CD4-positive, alpha-beta T cell treated with Interleukin-4 for 4 hours (primary cell): ENCODE measurements at places on chromosomes 12 and 14.

DNA sequence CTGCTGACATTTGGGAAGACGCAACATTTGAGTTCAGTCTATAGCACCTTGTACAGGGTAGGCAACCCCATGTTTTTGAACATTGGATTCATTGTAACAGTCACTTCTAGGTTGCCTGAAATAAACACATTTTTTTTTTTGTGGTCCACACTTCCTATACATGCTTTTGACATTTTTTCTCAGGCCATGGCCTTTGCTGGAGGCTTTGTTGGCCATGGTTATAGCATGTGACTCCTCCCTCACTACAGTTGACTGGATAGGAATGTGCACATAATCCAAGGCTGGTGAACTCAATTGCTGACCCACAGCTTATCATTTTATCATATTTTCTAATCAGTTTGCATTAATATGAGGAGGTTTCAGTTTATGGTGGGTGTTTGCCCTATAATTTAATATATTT lies 60.6 kb downstream of the TMEM117 start:
- DNase-seq = no peak

- DNase-seq = no peak
Measured at GRCh38 chr14:96233661-96234060, 22.3 kb upstream of the BDKRB1 start.

GRCh38 chr14:71166180-71166837 lies 259.1 kb downstream of the PCNX1 start:
- no peak for DNase-seq

DNA sequence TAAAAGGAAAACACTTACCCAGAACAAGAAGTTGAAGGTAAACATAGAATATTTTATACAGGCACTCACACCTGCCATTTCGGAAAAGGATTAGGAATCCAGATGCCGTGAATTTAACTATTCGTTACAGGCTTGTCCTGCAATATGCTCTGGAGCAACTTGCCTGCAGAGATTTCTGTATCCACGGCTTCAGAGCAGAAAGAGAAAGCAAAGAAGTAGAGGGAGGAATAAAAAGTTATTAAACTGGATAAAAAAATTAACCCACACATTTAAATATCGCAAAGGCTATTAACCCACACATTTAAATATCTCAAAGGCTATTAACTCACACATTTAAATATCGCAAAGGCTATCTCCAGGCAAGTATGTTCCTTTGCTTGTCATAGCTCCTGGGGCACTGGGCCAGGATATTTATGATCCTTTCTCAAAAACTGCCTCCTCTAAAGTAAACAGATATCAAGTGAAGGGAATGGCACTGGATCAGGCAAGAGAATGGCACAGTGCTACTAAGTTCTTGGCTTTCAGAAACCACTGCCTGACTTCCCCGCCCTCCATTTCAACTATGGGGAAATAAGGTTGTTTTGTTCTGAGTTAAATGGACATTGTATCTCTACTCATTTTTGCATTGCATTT lies at the start of gene TSPAN8:
Gene TSPAN8, minus strand, starts transcription at position 399 of the 633 bp plus-strand sequence. Its CDS starts 321 bp downstream, at position 78.
- no peak for DNase-seq

DNA sequence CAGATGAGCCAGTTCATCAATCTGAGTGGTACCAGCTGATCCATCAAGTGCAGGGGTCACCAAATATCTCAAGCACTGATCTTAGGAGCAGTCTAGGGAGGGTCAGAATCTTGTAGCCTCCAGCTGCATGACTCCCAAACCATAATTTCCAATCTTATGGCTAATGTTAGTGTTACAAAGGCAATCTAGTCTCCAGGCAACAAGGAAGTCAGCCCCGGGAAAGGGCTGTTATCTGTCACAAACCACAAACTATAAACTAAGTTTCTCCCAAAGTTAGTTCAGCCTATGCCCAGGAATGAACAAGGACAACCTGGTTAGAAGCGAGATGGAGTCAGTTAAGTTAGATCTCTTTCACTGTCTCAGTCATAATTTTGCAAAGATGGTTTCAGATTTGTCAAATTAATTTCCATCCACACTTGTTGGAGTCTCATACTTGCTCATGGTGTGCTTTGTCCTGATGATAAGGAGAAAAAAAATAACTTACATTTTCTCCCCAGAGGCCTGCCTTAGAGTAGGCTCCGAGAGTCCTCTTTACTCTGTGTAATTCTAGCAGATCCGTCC lies 3.9 kb upstream of the ABHD4 start:
- DNase-seq = no peak

DNA sequence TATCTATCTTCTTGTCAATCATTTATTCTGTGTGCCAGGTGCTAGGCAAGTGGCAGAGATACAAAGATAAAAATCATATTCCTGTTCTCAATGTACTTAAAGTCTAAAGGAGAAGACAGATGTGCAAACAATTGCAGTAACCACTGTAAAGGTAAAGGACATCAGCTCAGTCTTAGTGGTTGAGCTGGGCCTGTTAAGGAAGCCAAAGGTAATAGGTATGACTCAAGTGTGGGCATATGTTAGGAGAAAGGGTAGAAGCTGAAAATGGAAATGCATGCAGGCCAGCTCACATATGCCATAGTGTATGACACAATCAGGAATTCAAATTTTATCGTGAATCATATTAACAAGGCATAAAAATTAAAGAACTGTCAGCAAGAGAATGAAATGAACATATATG lies 49.8 kb downstream of the FAR2 start:
- DNase-seq = no peak

GRCh38 chr14:61893371-61893940 lies 131.2 kb downstream of the SNAPC1 start:
- DNase-seq = no peak

- no peak for DNase-seq
Measured at GRCh38 chr12:79156846-79157463, 292.4 kb downstream of the SYT1 start.

DNA sequence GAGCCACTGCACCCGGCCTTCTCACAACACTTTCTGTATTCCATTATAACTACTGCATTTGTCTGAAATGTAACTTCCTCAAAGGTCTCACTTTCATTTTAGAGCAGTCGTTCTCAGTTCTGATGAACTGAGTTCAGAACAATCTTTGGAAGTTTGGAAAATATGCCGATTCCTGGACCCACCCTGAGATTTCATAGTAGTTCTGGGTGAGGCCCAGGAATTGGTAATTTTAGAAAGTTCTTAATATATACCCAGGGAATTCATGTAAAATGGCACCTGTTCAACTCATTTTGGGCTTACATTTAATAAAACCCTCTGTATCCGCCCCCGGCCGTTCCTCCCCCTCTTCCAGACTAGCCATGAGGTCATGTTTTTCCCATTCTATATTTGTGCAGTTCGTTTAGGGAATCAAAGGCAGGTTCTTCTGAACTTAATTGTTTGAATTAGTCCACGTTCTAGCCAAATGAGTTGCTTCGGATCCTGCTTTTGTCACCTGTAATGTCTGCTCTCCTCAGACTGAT lies 5.9 kb downstream of the GSG1 start:
- DNase-seq = no peak

- DNase-seq = no peak
Measured at GRCh38 chr12:88993651-88994050, 358.6 kb downstream of the DUSP6 start.

DNA sequence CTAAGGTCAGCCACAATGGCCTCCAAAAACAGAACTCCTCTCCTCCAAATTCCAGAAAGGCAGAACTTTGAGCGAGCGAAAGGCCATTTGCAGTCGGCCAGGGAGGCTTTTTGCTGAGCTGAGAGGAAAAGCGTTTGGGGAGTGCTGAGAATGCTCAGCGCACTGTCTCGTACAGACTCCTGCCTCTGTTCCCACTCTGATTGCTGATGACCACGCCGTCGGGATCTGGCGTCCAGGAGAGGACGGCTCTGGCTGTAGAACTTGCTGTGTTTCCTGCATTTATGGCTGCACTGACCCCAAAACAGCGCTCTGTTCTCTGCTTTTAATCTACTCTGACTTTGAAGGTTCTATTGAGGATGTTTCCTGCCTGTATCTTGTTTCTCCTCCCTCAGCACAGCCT lies 82.4 kb upstream of the WSCD2 start:
- no peak for DNase-seq

GRCh38 chr14:55240526-55241178 lies 30.6 kb upstream of the FBXO34 start:
- DNase-seq = no peak

DNA sequence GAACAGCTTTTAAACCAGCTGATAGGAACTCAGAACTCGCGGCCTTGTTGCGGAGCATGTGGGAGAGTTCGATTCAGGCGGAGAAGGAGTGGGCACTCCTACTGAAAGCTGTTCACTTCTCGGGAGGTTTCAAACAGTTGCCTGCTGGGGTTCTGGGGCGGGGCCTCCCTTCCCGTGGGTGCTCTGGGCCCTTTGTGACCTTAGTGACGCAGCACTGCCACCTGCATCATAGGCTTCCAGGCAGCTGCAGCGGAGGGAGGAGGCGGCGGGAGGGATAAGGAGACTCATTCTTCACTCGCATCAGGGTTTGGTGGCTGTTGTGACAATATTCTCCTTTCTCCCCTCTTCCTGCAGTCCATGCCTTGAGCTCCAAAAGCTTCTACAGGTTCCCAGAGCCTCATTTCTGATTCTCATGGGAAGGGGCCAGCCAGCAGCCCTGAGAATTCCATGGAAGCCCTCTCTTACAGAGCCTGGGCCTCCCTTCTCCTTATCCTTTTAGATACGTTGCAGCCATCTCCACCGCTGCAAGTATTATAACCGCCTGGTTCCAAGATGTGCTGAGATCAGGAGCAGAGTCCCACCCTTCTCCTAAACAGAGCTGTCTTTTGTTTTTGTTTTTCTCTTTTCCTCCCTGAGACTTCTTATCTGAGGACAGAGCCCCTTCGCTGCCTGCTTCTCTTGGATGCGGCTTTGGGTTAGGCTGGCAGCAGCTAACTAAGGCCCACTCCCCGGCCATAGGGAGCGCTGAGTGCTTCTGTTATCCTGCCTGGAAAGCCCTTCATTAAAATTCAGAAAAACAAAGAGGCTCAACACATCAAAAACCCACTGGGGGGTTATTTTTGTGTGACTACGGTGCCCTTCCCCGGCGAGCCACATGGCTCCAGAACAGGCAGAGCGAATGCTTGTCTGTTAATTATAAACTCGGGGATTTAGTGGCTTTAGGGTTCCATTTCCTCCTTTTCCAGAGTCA lies 67.6 kb upstream of the GPATCH2L start:
- no peak for DNase-seq

GRCh38 chr12:127690161-127690560 lies 576.8 kb upstream of the TMEM132C start:
- DNase-seq = no peak

- no peak for DNase-seq
Measured at GRCh38 chr12:47281667-47282171, 202.0 kb upstream of the AMIGO2 start.

DNA sequence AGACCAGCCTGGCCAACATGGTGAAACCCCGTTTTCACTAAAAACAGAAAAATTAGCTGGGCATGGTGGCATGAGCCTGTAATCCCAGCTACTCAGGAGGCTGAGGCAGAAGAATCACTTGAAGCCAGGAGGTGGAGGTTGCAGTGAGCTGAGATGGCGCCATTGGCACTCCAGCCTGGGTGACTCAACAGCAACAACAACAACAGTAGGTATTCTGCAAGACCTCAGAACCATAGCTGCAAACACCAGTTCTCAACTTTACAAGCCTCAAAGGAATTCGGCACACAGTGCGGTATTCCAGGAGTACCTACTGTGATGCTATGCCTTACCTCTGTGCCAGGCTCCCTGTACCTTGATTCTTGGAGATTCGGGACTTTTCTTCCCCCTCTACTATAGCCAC lies 15.8 kb downstream of the FOXN3 start:
- DNase-seq = no peak

GRCh38 chr14:22515929-22516328 lies 73.1 kb downstream of the DAD1 start:
- no peak for DNase-seq
